NK-92 treated with Interleukin-12 subunit alpha and Interleukin-12 subunit beta, amount 100 ng/mL, for 24 hours (cell line): ENCODE measurements at places on chromosomes 2 and 18.

GRCh38 chr2:16665748-16666448 is at the start of gene CYRIA:
TSS of gene CYRIA (minus strand) at chr2:16665834. CDS start at chr2:16588119, 77,715 bp downstream.
- DNase-seq, result peak; percentile 56

DNA sequence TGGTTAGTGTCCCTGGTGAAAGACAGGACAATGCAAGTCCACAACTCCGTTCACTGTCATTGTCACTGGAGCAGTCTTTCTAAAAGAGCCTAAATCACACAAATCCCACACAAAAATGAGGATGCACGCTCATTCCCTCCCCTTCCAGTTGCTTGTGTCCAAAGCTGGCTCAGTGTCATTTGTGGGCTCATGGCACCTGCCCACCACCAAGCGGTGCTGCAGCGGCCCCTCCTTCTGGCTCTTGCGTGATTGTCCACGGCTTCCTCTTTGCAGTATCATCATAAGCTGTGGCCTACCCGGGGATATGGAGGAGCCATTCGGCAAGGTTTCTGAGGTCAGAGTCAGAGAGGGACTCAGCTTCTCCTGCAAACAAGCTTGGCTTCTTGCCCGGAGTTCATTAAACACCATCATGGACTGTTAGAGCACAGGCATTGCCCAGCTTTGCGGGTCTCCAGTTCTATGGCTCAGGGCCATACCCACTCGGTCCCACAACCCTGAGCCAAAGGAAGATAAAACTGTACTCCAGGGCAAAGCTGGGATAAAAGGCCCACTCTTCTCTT is 179.4 kb upstream of the AGAP1 start:
- DNase-seq, result no peak

DNA sequence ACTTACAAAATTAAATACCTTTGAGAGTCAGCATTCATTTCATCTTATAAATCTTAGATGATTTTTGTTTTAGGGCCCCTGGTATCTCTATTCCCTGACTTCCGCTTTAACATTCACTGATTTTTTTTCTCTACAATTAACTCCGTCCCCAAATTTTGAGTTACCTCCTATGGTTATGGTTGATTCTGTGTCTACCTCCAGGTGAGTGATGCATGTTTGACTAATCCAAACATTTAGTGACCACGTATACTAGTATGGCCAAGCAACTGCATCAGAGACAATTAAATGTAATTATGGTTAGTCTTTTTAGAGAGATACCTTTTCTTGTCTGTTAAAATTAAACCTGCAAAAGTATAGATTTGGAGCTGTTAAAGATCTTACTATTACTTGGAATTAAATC is 120.3 kb downstream of the CCDC102B start:
- no peak for DNase-seq

- no peak for DNase-seq
Measured at GRCh38 chr2:211114826-211115455, 558.5 kb downstream of the CPS1 start.

DNA sequence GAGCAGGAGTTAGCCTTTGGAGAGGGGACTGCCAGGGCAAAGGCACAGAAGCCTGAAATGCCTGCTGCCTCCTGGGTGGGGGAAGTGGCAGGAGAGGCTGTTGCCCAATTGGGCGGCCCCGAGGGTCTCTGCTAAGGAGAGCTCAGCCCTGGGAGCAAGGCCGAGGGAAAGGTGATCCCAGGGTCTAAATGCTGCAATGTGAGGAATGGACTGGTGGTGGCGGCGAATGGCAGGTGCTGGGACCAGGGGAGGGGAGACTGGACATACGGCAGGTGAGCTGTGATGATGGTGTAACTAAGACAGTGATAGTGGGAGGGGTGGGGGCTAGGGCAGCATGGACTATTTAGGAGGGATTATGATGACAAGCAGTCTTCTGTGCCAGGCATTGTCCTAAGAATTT is 104.0 kb downstream of the DYSF start:
- no peak for DNase-seq

DNA sequence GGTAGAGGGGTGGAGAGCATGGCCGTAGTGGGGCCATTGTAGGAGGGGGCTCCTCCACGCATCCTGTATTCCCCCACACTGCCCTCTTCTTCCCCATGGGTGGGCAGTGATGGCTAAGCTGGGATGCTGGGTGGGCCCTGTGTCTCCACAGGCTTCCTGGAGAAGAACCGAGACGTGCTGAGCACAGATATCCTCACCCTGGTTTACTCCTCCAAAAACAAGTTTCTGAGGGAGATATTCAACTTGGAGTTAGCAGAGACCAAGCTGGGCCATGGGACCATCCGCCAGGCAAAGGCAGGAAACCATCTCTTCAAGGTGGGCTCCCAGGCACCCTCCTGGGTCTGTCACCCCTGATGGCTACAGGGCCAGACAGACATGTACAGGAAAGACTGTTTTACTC is 52.8 kb downstream of the MYO7B start:
- DNase-seq, result no peak

DNA sequence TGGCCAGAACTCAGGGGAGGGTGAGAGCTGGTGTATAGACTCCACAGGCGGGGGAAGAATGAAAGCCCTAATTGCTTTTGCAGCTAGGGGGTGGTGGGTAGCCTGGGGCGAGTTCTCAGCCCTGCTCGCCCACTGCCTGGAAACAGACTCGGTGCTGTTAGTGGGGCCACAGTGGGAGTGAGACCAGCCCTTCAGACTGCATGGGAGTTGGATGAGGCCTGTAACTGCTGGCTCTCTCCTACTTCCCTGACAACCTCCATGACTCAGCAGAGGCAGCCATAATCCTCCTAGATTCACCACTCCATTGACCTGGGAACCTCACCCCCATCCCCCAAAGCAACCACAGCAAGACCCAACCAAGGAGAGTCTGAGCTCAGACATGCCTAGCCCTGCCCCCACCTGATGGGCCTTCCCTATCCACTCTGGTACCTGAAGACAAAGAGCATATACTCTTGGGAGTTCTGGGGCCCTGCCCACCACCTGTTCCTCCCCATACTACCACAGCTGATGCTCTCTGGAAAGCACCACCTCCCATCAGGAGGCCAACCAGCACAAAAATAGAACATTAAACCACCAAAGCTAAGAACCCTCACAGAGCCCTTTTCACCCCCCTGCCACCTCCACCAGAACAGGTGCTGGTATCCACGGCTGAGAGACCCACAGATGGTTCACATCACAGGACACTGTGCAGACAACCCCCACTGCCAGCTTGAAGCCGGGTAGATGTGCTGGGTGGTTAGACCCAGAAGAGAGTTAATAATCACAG is 226.3 kb downstream of the EIPR1 start:
- no peak for DNase-seq

DNA sequence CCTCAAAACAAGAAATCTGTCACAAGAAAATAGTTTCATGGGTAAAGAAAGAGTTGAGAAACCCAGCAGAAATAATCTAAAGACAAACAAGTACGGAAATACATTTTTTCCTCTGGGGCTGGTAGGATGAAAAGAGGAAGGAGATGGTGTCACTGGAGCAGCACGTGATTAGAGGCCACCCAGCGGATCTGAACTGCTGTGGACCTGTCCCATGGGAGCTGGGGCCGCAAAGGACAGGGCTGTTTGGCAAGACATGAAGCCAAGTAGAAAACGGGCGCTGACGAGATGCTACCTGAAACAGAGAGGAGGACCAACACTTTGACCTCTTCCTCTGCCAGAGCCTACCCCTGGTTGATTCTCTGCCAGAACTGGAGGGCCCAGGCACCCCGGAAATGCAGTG is 295.4 kb upstream of the ATP5MC3 start:
- no peak for DNase-seq

- DNase-seq, result no peak
Measured at GRCh38 chr2:75641587-75641986, 5.0 kb upstream of the MRPL19 start.

DNA sequence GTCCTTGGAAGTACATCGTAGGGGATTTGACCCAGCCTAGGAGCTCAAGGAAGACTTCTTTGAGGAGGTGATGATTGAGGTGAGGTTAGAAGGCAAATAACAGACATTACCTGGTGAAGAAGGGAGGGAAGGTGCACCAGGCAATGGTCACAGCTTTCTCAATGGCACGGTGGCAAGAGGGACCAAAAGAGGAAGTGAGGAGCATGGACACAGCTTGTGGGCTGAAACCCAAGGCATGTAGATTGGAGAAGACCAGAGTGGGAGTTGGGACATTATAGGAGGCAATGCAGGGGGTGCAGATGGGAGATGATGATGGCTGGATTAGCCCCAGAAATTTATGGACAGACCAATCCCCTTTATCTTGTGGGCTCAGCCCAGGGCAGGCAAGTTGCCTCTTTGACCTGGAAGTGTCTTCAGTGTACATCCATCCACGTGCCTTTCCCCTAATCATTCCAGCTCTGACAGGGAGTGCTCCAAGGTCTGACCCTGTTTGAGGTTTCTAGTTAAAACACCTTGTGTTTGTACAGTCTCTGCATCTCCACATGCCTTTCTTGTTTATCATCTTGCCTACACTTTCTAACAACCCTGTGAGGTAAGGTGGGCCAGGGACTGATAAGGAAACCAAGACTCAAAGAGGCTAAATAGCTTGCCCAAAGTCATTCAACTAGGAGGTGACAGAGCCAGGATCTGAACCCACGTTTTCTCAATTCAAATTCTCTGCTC is 59.1 kb downstream of the NRP2 start:
- no peak for DNase-seq
